ENCODE measurements at places on chromosomes 2 and 18. TPM values are rescaled to one million over a fixed set of nuclear protein-coding genes. Genes with fewer than 3 reads are reported as not detected.

- peaks cover 3% of the 10 kb centered on the region for H3K4me1 ChIP-seq
- DNase-seq = no peak
- H3K36me3 ChIP-seq = no peaks in the 10 kb centered on the region
- no peaks in the 10 kb centered on the region for H3K27me3 ChIP-seq
- H3K4me3 ChIP-seq = no peak overlapping the region
These were observed 8.3 kb downstream of the REV1 start for GRCh38 chr2:99481527-99481926.

DNA sequence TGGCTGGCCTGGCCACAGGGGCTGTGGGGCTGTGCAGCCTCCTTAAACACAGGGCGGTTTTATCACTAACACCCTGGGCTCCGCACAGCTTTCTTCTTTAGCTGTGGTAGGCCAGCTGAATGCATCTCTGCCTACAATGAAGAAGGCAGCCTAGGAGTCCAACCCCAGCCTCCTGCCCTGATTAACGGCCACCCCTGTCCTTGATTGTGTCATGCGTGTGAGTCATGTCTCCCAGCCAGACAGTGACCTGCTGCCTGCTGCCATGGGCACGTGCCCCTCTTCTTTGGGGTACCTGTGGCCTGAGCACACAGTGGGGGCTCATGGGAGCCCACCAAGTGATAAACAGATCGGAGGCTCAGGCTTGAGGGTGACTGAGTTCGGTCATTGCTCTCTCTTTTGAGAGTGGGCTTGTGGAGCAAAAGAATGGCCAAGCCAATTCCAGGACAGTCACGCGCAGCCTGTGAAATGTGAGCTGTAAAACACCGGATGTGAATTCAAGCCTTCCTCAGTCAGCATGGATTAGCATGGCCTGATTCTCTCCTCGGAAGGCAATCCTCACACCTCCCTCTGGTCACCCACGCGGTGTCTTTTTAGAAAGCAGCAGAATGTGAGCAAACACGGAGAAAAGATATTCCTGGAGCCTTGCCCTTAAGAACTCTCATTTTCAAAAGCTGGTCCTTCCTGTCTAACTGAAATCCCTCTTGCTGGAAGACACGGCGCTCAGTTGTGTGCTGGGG lies 144.1 kb downstream of the CELF4 start:
- DNase-seq = no peak
- no peak overlapping the region for H3K27ac ChIP-seq
- no peak overlapping the region for H3K4me3 ChIP-seq
- H3K4me1 ChIP-seq = peaks cover 5% of the 10 kb centered on the region
- H3K27me3 ChIP-seq = no peaks in the 10 kb centered on the region

DNA sequence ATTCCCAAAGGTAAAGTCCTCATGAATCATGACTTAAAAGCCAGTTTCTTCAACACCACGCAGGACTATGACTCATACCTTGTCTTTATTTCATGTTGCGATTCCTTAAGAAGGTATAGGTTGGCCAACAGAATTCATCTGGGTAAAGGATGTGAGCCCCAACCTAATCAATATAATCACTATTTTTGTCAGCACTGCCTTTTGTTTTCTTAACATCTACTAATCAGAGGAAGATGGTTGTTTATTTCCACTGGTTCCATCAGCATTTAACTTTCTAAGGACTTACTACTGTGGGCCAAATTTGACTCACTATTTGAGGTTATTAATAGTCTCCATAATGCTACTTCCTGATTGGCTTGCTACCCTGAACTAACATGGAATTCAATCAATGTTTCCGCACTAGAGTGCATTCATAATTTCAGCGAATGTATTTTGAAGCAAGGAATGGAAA lies 78.6 kb downstream of the SCG2 start:
- H3K4me1 ChIP-seq = no peaks in the 10 kb centered on the region
- no peaks in the 10 kb centered on the region for H3K36me3 ChIP-seq
- no peaks in the 10 kb centered on the region for H3K27me3 ChIP-seq
- H3K4me3 ChIP-seq = no peak overlapping the region
- no peak overlapping the region for H3K27ac ChIP-seq
- no peak for DNase-seq

- no peaks in the 10 kb centered on the region for H3K36me3 ChIP-seq
- DNase-seq = no peak
- H3K4me1 ChIP-seq = no peaks in the 10 kb centered on the region
- H3K27ac ChIP-seq = no peak overlapping the region
- no peaks in the 10 kb centered on the region for H3K27me3 ChIP-seq
These were observed 12.3 kb downstream of the CALCRL start for GRCh38 chr2:187435756-187436155.

DNA sequence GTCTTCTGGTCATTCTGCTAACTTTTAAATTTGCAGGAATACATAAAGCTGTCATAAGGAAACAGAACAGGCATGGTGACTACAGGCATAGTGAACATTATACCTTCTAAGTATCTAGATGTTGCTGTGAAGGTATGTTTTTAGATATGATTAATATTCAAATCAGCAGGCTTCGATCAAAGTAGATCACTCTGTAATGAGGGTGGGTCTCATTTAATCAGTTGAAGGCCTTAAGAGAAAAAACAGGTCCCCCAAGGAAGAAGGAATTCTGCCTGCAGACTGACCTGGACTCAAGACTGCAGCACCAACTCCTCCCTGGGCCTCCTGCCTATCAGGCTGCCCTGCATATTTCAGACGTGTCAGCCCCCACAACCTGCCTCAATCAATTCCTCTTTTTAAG lies 104.0 kb downstream of the L3MBTL4 start:
- no peaks in the 10 kb centered on the region for H3K27me3 ChIP-seq
- no peaks in the 10 kb centered on the region for H3K36me3 ChIP-seq
- H3K27ac ChIP-seq = no peak overlapping the region
- no peak for DNase-seq
- H3K4me1 ChIP-seq = no peaks in the 10 kb centered on the region

- H3K27me3 ChIP-seq = peaks cover 82% of the 10 kb centered on the region
- no peak overlapping the region for H3K4me3 ChIP-seq
- DNase-seq = peak; percentile 71
These were observed 64.7 kb downstream of the STK25 start for GRCh38 chr2:241443486-241444223.

- H3K4me1 ChIP-seq = no peaks in the 10 kb centered on the region
- H3K4me3 ChIP-seq = no peak overlapping the region
- no peaks in the 10 kb centered on the region for H3K27me3 ChIP-seq
- no peak overlapping the region for H3K27ac ChIP-seq
- DNase-seq = no peak
These were observed 63.3 kb downstream of the MDH1 start for GRCh38 chr2:63651861-63652651.

DNA sequence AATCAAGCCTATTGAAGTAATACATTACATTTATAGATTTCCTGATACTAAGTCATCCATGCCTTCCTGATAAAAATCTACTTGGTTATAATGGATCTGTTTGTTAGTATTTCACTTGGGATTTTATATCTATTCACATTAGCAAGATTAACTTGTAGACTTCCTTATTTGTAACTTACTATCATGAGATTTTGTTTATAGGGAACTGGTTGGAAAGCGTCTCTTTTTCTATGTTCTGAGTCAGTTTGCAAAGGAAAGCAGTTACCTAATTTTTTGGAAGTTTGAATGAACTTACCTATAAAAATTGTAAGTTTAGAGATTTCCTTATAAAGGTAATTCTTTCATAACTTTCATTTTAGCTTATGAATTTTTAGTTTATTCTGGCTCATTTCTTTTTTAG lies 141.4 kb downstream of the SMAD7 start:
- H3K36me3 ChIP-seq = no peaks in the 10 kb centered on the region
- H3K4me3 ChIP-seq = no peak overlapping the region
- DNase-seq = no peak
- H3K27me3 ChIP-seq = no peaks in the 10 kb centered on the region

Gene CNOT9
- 52.8 TPM for total RNA-seq

Gene PCARE
- 0.09 TPM for total RNA-seq

Gene ZNF532
- total RNA-seq = 11.6 TPM

Gene PLEK
- 41.3 TPM for total RNA-seq

Data from thymus (tissue), 14 donors.